ENCODE measurements at places on chromosomes 5 and 9. TPM values are rescaled to one million over a fixed set of nuclear protein-coding genes. Genes with fewer than 3 reads are reported as not detected.
A peak's percentile ranks its signal among the peaks of the same experiment; 100 is the strongest.

Gene TRIM7
- total RNA-seq = 4.4 TPM

Gene DDX4
- not detected for total RNA-seq

Gene GMCL2
- total RNA-seq = not detected

Gene GRAMD2B
- 124 TPM for total RNA-seq

Gene CATSPER3
- total RNA-seq = 0.20 TPM

Gene KIF20A
- total RNA-seq = 80.8 TPM

Gene LAMC3
- total RNA-seq = not detected

Gene UNC5A
- total RNA-seq = not detected

Gene PALM2AKAP2
- 22.0 TPM for total RNA-seq

Gene KLHL3
- total RNA-seq = 1.9 TPM

Gene SEMA4D
- total RNA-seq = not detected

Gene ZNF879
- 3.2 TPM for total RNA-seq

DNA sequence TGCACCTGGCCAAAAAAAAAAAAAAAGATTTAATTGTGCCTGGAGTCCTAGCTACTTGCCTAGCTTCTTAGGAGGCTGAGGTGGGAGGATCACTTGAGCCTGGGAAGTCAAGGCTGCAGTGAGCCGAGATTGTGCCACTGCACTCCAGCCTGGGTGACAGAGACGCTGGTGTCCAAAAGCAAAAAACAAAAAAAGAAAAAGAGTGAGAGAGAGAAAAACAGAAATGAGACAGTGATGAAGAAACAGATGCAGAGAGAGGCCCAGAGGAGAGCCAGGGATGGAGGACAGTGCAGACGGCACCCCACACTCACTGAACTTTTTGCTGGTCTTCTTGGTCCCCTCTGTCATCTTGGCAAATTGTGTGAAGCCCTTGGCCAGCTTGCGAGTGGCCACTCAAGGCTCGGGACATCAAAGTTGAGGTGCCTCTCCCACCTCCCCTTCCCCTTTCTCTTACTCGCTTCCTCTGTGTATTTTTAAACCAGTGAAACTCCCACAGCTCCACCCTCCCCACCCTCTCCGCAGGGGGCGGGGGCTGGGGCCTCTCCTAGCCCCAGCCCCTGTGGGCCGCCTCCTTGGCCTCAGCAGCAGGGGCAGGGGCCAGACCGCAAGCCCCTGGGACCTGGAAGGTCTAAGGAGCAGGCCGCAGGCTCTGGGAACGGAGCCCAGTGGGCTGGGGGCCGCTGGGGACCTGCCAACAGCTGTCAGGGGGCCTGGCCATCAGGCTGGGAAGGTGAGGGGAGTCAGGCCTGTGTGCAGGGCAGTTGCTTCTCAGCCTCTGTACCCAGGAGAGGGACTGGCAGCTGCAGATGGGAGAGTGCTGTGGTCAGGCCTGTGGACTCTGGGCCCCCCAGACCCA is at the start of gene SH2D3C:
Gene SH2D3C (minus strand): TSS at position 387 of the 856 bp plus-strand sequence. CDS start 39 bp downstream, at position 348.
- no peak for DNase-seq

DNA sequence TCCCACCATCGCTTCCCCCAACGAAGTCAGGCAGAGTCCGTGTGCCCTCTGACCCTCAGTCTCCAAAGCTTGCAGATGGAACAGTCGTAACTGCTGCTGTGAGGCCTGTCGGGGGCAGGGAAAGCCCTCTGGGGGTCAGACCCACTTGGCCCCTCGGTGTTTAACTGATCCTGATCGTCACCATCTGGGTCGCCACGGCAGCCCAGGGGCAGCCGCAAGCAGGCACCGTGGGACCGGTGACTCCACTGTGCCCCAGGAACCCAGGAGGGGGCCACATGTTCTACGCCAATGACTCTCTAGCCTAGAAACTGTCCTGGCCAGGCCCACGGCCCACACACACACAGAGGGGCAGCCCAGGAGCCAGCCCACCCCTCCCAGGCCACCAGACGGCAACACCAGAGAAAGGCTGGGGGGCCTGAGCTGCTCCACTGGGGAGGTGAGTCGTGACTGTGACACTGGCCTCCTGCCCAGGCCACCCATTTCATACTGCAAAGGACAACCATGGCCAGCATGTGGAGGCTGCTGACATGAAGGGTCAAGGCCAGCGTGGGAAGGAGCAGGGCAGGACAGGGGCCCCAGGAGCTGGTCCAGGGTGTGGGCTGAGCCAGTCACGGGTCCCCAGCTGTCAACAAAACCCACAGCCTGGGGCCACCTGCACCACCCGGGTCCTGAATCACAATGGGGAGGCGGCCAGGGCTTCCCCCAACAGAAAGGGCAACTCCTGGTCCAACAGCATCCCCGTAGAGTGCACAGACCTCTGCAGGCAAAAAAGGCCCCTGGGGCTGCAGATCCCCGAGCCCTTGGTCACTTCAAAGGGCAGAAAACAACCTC is 20.8 kb downstream of the VAV2 start:
- DNase-seq = no peak

- no peak for DNase-seq
Observed at GRCh38 chr9:84919440-84919839, 249.9 kb downstream of the NTRK2 start.

- DNase-seq = no peak
Observed at GRCh38 chr5:149622466-149622865, 41.2 kb downstream of the ARHGEF37 start.

GRCh38 chr5:26572480-26572879 is 465.9 kb downstream of the CDH9 start:
- no peak for DNase-seq

DNA sequence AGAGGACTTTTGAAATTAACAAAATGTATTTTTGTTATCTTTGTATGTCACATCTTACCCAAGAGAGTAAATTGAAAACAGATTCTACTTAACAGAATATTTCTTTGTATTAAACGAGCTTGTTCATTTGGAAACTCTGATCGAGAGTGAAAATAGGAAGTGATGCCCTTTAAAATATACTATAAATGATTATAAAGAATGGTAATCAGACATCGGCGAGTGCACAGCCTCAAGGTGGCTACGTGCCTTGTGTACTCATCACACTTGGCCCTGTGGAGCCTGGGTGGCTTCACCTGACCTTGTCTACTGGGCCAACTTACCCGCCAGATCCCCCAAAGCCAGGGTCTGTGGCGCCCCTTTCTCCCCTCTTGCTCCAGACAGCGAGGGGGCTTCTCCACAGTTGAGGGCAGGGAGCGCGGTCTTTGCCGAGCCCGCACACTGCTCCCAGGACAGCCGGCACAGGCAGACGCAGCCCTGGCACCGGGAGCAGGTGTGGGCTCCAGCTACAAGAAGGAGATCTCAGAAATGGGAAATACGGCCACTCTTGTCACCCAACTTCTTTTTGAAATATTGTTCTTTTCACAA is 243.2 kb downstream of the CEMIP2 start:
- no peak for DNase-seq

DNA sequence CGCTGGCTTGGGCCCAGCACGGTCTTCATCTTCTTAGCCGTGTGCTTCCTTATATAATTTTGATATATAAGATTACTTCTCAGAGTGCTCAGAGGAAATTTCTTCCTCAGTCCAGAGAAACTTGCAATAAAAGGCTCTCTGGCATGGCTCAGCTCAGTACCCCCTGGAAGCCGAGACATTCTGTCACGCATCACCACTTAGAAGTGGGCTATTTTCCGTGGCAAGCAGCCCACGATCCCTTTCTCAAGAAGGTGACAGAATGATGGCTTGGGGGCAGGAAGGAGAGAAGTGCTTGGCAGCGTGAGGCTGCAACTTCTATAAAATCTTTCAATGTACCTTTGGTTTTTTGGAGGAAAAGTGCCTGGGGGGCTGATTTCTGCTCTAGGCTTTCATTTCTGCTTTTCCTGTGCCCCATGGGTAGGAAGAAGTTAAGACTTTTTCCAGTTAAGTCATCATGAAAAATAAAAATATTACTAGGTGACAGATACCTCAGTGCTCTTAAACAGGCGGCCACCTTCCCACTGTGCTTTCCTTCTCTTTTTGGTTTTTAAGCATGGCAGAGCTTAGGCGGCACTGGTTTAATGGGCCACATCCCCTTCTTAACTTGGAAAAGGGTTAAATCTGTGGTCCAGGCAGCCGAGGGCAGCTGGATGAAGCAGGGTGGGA is 104.6 kb downstream of the MVB12B start:
- no peak for DNase-seq

GRCh38 chr5:113039934-113040285 is 63.3 kb downstream of the DCP2 start:
- DNase-seq = no peak

DNA sequence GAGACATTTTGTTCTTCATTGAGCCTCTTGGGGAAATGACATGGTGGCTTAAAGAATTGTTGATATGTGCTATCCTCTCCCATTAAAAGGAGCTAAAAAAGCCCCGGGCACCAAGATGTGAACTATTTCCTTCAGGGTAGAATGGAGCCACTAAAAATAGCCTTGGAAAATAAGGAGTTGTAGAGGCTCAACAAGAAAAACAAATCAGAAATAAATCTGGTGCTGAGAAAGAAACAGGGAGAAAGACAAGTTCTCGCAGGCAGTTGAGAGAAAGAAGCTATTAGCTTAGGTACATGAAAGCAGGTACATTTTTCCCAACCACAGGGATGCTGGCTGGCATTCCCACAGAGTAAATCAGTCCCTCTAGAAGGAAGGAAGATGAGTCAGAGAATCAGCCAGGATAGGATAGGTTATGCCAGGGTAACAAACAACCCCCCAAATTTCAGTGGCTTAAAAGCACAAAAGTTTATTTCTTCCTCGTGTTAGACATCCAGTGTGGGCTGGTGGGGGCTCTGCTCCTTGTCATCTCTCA is 134.6 kb upstream of the ADRA1B start:
- no peak for DNase-seq

DNA sequence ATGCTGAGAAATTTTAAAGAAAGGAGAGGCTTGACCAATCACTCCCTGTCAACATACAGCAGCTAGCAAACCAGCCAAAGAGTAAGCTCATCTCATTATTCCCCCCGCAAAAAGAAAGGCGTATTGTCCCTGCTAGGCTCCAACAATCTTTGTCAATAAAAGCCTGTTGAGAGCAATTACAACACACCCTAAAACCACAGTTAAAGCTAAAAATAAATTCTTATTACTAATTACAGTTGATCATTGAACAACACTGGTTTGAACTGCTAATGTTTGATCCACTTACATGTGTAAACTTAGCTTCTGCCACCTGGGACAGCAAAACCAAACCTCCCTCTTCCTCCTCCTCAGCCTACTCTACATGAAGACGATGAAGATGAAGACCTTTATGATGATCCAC is 151.2 kb downstream of the TSSK1B start:
- no peak for DNase-seq

GRCh38 chr5:132417010-132417439 is 47.5 kb downstream of the SLC22A5 start:
- DNase-seq = no peak

DNA sequence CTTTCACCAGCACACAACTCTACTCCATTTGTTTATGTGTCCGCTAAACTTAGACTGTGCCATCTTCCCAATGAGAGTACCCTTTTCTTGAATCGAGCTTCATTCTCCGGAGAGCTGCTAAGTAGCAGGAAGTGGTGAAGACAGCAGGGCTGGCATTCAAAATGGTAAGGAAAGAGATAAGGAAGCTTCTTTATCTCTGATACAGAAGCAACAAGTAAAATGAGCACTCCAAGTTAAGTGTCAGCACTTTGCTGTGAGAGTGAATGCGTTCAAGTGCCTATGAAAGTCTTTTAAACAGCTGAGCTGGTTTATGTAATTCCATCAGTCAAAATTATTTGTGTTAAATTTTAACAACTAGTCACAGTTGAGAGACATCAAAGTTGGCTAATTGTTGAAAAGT is 386.8 kb upstream of the PTPRD start:
- DNase-seq = no peak

GRCh38 chr9:126611193-126611591 is 2.5 kb upstream of the LMX1B start:
- DNase-seq = no peak

DNA sequence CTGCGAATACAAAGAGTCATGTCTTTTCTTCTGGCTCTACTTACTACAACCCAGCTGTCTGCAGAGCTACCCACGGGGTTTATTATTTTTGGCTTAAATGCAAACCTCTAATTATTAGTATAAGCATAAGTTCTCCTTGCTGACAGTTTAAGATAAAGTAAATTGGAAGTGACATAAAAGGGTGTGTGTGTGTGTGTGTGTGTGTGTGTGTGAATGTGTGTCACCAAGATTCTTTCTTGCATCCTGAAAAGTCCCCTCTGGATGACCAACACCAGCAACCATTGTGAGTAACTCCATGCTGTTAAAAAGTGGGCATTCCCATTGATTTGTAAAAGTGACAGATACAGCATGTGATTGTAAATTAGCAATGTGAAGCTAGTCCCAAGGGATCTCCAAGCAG is 803.8 kb upstream of the ZNF608 start:
- DNase-seq = no peak

GRCh38 chr9:107137495-107138202 is 145.4 kb upstream of the RAD23B start:
- peak; percentile 37 for DNase-seq

DNA sequence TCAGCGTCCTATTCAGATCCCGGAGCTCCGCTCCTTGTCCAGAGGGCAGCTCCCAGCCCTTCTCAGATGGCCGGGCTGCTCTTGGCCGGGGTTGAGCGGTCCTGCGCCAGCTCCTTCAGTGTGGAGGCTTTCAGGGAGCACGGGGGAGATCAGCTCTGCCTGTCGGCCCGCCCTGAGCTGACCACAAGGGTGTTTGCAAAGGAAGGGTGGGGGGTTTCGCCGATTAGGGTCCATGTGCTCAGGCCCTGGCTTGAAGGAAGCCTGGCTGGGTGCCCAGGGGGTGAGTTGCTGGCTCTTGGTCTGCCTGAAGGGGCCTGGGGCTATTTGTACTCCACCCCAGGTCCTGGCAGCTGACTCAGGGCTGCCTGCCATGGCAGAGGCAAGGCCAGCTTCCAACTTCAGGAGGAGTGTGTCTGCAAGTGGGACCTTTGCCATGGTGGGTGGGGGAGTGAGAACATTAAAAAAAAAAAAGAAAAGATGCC is 250.1 kb upstream of the KLF4 start:
- DNase-seq = no peak

- DNase-seq = no peak
Observed at GRCh38 chr5:14590949-14591348, 9.4 kb downstream of the OTULINL start.

GRCh38 chr9:94086486-94087345 is 2.5 kb downstream of the PTPDC1 start:
- DNase-seq = peak; percentile 62

All from HFFc6 (cell line).